ENCODE measurements at places on chromosomes 2 and 18. TPM values are rescaled to one million over a fixed set of nuclear protein-coding genes. Genes with fewer than 3 reads are reported as not detected.

The LRP2 gene
- total RNA-seq, result not detected

The MYCN gene
- 0.37 TPM for total RNA-seq

The CHRNG gene
- not detected for total RNA-seq

The MCEE gene
- total RNA-seq, result 20.6 TPM

The OXER1 gene
- not detected for total RNA-seq

The FSIP2 gene
- under 0.01 TPM for total RNA-seq

The CD8B2 gene
- total RNA-seq, result not detected

The PDE11A gene
- not detected for total RNA-seq

The NT5C1B gene
- total RNA-seq, result 0.10 TPM

The TGFA gene
- not detected for total RNA-seq

The ADNP2 gene
- total RNA-seq, result 8.0 TPM

The TPO gene
- not detected for total RNA-seq

The PRSS56 gene
- total RNA-seq, result not detected

The DLGAP1 gene
- not detected for total RNA-seq

The MROH2A gene
- total RNA-seq, result not detected

The EGR4 gene
- not detected for total RNA-seq

The CD8B gene
- total RNA-seq, result not detected

The EVX2 gene
- total RNA-seq, result not detected

The PLEK gene
- not detected for total RNA-seq

The SDC1 gene
- total RNA-seq, result 1.6 TPM

The SP140 gene
- total RNA-seq, result not detected

The ADGRF3 gene
- total RNA-seq, result not detected

The GAD1 gene
- total RNA-seq, result not detected

The SCN2A gene
- total RNA-seq, result 0.10 TPM

The KYNU gene
- total RNA-seq, result 0.25 TPM

The ARHGEF4 gene
- total RNA-seq, result 6.2 TPM

The DYNAP gene
- total RNA-seq, result not detected

The FBXO36 gene
- total RNA-seq, result 2.6 TPM

The ZC3H6 gene
- 4.7 TPM for total RNA-seq

The SMARCAL1 gene
- total RNA-seq, result 19.7 TPM

The EHBP1 gene
- 32.2 TPM for total RNA-seq

The STK16 gene
- total RNA-seq, result 20.2 TPM

Data from cardiac ventricle fibroblast (primary cell).